ENCODE measurements at places on chromosomes 11 and 22.
A peak's percentile ranks its signal among the peaks of the same experiment; 100 is the strongest.

DNA sequence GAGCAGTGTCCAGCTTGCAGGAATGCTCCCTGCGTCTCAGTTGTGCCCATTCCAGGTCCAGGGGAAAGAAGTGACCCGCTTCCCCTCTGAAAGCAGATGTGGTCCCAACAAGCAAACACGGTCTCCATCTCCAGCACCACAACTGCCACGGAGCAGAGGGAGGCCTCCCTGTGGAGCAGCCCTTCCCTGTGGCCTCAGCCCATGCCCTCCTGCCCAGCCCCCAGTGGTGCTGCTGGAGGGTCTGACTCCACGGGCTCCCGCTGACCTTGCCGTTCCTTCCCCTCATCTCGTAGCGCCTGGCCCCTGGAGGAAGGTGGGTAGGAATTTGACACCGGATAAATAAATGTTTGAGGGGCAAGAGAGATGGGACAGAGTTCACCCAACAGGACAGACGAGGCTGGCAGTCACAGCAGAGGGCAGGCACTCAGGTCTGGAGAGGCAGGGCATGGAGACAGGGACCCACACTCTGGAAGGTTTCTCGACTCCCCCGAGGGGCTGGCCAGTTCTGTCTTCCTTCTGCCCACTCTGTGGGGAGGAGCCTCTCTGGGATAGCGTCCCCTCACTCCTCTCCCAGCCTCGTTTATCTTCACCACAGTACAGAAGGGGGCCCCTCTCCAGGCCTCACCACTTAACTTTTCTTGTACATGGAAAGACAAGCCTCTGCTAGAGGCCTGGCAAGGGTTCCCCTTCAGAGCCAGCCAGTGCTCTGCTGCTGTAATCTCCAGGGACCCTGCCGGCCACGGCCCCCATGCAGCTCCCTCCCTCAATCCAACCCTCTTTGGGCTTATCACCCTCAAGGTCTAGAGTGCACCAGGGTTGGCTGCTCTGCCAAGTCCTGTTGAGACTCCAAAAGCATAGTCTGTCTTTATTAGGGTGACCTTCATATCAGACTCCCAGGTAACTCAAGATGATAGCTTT is 7.5 kb upstream of the ST3GAL4 start:
- DNase-seq: no peak

GRCh38 chr11:47992959-47993820 is 12.8 kb downstream of the PTPRJ start:
- no peak for DNase-seq

- DNase-seq: no peak
These were observed 52.8 kb downstream of the BCR start for GRCh38 chr22:23233084-23233531.

DNA sequence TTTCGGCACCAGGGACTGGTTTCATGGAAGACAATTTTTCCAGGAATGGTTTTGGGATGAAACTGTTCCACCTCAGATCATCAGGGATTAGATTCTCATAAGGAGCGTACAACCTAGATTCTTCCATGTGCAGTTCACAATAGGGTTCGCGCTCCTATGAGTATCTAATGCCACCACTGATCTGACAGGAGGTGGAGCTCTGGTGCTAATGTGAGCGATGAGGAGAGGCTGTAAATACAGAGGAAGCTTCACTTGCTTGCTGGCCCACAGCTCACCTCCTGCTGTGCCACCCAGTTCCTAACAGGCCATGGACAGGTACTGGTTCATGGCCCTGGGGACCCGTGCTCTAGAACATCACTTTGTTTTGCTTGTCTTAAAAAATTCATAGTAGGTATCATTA is 41.8 kb upstream of the AMPD3 start:
- peak; percentile 37 for DNase-seq

DNA sequence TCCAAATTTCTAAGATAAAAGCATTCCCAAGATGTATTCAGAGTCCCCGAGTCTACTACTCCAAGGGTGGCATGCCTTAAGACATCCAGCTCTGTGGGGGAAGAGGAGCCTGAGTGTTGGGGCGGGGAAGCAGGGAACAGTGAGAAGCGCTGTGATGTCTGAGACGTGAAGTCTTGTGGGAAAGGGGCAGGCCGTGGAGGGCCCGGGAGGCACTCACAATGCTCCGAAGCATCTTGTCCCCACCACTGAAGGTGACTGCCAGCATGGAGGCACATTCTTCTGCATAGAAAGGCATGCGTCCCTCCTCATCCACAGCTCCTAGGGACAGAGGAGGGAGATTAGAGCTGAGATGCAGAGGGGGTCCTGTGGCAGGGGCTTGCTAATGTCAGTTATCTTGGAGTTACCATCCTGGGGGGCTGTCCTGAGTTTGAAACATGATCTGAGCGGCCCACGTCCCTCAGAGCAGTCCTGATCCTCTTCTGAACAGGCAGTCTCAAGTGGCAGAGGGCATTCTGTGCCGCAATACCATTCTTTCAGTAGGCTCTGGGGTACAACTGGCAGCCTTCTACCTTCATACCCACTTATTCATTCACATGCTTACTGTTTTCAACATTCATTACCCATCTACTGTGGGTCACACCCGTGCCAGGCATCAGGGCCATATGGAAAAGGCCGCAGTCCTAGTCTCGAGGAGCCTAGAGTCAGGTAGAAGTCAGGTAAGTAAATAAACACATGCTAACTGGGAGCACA is 8.7 kb downstream of the PCSK7 start:
- DNase-seq: no peak

GRCh38 chr11:118265954-118266353 is 1.9 kb upstream of the MPZL2 start:
- DNase-seq: no peak

GRCh38 chr22:49800408-49801238 is 27.1 kb downstream of the BRD1 start:
- no peak for DNase-seq

- DNase-seq: no peak
These were observed 932 bp downstream of the IRAG1 start for GRCh38 chr11:10692531-10693115.

DNA sequence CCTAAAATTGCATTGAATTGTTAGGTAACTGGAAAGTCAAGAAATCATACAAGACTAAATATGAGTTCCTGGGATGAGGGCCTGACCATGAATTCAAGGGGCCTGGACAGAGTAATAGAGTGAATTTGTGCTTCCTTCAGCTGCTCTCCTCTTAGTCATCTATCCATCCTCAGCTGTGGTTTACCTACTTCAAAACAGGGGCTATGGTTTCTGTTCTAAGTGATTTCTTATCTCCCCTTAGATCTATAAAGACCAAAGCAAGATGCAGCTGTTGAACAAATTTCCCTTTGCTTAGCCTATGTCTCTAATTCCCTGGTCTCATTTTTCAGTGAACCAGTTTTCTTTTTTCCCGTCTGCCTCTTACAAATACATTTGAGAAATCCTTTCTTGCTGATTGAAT is 428.5 kb downstream of the FAM181B start:
- DNase-seq: no peak

- no peak for DNase-seq
These were observed 34.5 kb upstream of the PARVG start for GRCh38 chr22:44146088-44146861.

- DNase-seq: no peak
These were observed 80.8 kb downstream of the GRK3 start for GRCh38 chr22:25645266-25645665.

DNA sequence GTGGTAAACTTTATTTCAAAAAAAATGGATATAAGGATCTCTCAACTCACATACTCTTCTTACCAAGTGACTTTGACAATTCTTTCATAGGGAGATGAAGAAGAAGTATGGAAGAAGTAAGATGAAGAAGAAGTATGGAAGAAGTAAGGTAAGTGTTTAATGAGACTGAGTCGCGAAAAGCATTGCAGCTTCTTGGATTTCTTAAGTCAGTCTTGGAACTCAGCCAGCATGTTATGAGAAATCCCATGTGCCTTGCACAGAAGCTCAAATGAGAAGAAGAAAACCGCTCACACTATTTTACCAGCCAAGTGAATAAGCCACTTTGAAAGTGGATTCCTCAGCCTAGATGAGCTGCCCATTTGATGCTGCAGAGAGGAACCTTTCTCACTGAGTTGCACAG is 332.0 kb upstream of the CCDC179 start:
- DNase-seq: no peak

DNA sequence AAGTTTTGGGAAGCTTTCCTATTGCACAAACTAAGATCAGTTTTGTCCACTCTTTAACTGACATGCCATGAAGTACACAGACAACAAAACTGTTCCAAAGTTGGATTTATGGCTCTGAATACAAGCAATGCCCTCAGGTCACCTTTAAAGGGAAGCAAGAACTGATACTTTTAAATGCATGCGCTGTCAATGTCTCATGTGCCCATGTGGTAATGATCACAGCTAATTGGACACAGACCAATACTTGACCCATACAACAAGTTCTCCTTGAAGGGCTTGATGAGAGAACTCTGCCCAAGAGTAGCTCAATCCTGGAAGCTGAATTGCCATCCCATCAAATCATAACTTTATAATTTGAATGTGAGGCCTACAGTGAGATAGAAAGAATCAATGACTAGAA is 624.9 kb downstream of the ETS1 start:
- DNase-seq: no peak

DNA sequence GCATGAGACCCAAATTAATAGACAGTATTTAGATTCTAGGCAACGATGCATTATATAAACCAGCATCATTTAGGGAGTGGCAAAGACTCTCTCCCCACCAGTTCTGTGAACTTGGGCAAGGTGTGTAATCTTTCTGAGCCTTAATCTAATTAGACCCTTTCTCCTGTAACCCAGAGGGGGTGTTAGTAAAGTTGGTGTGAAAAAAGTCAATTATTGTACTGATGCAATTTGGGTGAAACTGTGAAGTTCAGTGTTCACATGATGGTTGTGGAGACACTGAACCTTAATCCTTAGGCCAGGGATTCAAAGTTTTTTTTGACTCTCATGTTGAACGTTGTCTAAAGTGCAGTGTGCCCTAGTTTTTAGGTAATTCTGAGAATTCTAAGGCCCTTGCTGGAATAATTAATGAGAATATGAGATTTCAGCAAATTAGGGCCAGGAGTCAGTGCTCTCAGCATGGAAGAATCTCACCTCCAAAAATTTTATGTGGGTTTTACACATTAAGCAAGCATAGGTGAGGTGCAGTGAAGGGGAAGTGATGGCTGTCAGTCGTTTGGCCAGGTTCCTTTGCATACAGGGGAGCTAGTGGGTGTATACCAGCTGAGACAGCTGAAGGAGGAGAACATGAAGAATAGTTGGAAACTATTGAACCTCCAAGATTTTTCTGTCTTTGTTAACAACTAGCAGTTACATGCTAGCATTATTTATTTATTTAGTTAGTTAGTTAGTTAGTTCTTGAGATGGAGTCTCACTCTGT is 94.2 kb downstream of the PTPRJ start:
- DNase-seq: no peak

GRCh38 chr11:35347921-35348331 is 71.4 kb downstream of the SLC1A2 start:
- no peak for DNase-seq

- no peak for DNase-seq
These were observed 360.5 kb downstream of the DLG2 start for GRCh38 chr11:85266646-85267045.

DNA sequence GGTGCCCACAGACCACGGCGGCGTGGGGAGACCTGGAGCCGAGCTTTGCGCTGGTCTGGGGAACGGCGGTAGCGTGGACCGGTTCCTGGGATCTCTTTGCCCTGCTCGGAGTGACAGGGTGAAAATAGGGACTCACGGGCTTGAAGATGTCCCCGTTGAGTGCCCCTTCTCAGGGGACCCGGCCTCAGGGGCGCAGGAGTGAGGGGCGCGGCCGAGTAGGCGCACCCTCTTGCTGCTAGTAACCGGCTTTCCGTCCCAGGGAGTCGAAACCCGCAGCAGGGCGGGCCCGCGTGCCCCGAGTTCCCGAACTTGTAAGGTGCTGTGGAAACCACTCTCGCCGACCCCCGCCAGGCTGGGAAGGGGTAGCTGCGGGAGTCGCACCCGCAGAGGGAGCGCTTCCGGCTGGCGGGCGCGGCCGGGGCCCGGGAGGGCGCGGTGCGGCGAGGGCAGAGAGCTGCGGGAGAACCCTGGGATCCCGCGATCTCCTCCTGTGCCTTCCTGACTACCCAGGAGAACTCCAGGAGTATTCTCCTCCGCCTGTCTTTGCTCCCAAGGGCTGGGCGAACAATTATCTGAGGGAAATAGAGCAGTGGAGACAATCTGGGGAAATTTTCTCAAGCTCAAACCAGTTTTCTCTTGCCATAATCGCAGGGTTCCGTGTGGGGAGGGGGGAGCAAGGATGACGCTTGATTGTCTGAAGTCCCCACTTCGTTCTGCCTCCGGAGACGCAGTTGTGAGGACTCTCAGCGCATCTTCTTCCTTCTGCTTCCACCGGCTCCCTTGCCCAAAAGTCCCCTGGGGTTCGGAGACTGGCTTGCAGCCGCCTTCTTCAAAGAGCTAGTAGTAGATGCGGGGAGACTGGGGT is 666 bp downstream of the NELL1 start:
- no peak for DNase-seq

DNA sequence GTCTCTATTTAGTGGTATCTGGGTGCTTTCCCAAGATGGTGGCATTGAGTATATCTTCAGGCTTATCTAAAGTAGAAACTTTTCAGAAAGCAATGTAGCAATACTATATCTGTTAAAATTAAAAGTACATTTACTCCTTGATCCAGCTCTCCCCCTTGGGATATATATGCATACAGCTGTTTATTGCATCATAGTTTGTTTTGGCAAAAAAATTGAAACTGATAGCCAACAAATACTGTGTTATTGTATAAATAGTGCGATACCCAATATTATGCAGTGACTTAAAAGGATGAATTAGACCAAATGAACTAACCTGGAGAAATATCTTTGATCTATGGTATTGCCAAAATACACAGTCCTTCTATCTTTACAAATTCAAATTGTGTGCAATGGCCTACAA is 8.4 kb upstream of the OR10A3 start:
- no peak for DNase-seq

- no peak for DNase-seq
These were observed 11.0 kb downstream of the OSBPL5 start for GRCh38 chr11:3154001-3154599.

DNA sequence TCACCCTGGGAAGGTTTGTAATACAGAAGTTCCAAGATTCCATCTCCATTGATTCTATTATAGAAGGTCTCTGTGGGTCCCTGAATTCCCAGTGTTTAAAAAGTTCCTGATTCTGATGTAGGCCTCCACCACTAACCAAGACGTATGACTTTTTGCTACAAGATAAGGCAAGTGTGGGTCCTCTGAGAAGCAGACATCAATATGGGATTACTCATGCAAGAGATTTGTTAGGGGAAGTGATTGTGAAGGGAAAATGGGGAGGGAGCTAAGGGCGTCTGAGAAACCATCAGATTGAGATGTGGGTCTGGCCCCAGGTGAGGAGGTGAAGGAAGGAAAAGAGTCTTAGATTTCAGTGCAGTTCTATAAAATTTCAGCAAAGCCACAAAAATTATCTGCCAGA is 10.2 kb upstream of the LGR4 start:
- no peak for DNase-seq

- no peak for DNase-seq
These were observed 9.6 kb downstream of the WT1 start for GRCh38 chr11:32425761-32426160.

Data from stimulated activated naive CD8-positive, alpha-beta T cell treated with anti-CD3 and anti-CD28 coated beads, Interleukin-15, amount 100 ng/mL, for 72 hours (primary cell).